Activated naive CD8-positive, alpha-beta T cell treated with anti-CD3 and anti-CD28 coated beads, Interleukin-2, amount 10 ng/mL, durations not matched to agents 7 days and 5 days (primary cell): ENCODE measurements at places on chromosomes 3 and 15.

GRCh38 chr3:131690800-131691199 is 188.0 kb upstream of the MRPL3 start:
- H3K36me3 ChIP-seq = no peaks in the 10 kb centered on the region
- H3K27me3 ChIP-seq = peaks cover 5% of the 10 kb centered on the region
- H3K4me1 ChIP-seq = no peaks in the 10 kb centered on the region
- no peak for DNase-seq
- no peak overlapping the region for H3K4me3 ChIP-seq

GRCh38 chr3:55893045-55893664 is 406.0 kb upstream of the WNT5A start:
- H3K27me3 ChIP-seq = no peaks in the 10 kb centered on the region
- H3K36me3 ChIP-seq = no peaks in the 10 kb centered on the region
- DNase-seq = no peak

GRCh38 chr15:79314186-79314585 is 3.3 kb downstream of the TMED3 start:
- no peak overlapping the region for H3K27ac ChIP-seq
- peaks cover 13% of the 10 kb centered on the region for H3K27me3 ChIP-seq
- H3K4me3 ChIP-seq = no peak overlapping the region
- H3K4me1 ChIP-seq = peaks cover 43% of the 10 kb centered on the region

GRCh38 chr3:59580996-59581395 is 531.2 kb upstream of the CFAP20DC start:
- H3K27me3 ChIP-seq = no peaks in the 10 kb centered on the region
- H3K4me1 ChIP-seq = peaks cover 2% of the 10 kb centered on the region
- DNase-seq = no peak
- no peak overlapping the region for H3K27ac ChIP-seq
- H3K36me3 ChIP-seq = no peaks in the 10 kb centered on the region
- H3K4me3 ChIP-seq = no peak overlapping the region

DNA sequence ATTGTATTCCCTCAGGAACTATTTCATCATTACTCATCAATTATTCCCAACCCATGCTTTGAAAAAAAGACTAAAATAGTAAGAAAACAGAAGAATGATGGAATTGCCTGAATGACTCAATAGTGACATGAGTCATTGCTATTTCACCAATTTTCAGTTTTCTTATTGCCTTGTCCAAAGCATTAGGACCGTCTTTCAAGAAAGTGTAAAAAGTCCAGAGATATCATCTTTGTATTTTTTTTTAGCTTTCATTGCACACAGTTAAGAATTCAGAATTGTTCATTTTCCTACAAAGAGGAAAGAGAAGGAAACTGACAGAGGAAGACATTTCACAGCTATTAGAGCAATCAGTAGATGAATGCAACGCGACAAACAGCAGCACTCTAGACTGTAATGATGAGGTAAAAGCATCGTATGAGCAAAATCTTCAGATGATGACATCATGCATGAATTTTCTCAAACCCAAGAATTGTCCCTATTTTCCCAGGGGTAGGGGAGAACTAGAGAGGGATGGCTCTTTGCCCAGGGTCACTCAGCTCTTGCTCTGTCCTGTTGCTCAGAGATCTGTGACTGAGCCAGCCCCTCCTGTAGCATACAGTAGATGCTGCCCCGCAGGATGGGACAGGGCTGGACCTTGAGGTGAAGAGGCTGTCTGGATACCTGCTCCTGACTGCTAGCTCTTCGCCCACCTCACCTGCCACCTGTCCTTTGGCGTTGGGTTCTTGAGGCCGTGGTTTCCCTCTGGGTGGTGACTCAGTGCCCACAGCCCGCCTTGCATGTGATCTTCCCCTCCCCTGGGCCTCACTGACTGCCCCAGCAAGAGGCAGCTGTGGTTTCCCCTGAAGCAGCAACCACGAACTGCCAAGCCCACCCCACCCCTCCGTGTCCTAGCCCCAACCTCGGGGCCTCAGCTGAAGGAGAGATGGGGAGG is 84.8 kb downstream of the PPCDC start:
- peak overlapping the region; percentile 77 for H3K27ac ChIP-seq
- peaks cover 43% of the 10 kb centered on the region for H3K4me1 ChIP-seq
- DNase-seq = peak; percentile 74
- peaks cover 9% of the 10 kb centered on the region for H3K27me3 ChIP-seq
- H3K4me3 ChIP-seq = peak overlapping the region; percentile 65
- H3K36me3 ChIP-seq = peaks cover 11% of the 10 kb centered on the region

DNA sequence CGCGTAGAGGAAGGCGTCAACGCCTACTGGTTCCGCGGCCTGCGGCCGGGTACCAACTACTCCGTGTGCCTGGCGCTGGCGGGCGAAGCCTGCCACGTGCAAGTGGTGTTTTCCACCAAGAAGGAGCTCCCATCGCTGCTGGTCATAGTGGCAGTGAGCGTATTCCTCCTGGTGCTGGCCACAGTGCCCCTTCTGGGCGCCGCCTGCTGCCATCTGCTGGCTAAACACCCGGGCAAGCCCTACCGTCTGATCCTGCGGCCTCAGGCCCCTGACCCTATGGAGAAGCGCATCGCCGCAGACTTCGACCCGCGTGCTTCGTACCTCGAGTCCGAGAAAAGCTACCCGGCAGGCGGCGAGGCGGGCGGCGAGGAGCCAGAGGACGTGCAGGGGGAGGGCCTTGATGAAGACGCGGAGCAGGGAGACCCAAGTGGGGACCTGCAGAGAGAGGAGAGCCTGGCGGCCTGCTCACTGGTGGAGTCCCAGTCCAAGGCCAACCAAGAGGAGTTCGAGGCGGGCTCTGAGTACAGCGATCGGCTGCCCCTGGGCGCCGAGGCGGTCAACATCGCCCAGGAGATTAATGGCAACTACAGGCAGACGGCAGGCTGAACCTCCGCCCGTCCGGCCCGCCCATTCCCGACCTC is 4.1 kb downstream of the ISLR2 start:
- peaks cover under 1% of the 10 kb centered on the region for H3K36me3 ChIP-seq
- H3K4me1 ChIP-seq = peaks cover 22% of the 10 kb centered on the region
- peak overlapping the region; percentile 21 for H3K27ac ChIP-seq
- no peak overlapping the region for H3K4me3 ChIP-seq

DNA sequence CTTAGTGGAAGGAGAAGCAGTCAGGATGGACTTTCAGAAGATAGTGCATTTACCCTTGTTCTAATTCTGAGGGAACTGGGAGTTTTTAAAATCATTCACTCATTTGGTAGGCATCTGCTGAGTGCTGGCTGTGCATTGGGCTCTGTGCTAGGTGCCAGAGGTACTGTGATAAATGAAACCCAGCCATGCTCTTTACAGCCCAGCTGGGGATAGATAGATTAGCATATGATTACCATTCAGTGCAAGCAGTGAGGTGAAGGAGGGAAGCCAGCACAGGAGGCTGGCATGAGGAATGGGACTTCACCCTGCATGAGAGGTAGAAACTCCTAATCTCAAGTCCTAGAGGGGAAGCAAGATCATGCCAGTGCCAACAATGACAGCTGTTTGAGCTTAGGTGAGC is 361.9 kb upstream of the TRIM42 start:
- DNase-seq = no peak
- no peak overlapping the region for H3K4me3 ChIP-seq
- no peaks in the 10 kb centered on the region for H3K4me1 ChIP-seq
- peaks cover 3% of the 10 kb centered on the region for H3K27me3 ChIP-seq
- H3K36me3 ChIP-seq = no peaks in the 10 kb centered on the region

GRCh38 chr15:39154776-39155175 is 426.1 kb upstream of the THBS1 start:
- peaks cover 27% of the 10 kb centered on the region for H3K27me3 ChIP-seq
- H3K36me3 ChIP-seq = no peaks in the 10 kb centered on the region
- no peaks in the 10 kb centered on the region for H3K4me1 ChIP-seq
- H3K27ac ChIP-seq = no peak overlapping the region
- H3K4me3 ChIP-seq = no peak overlapping the region

DNA sequence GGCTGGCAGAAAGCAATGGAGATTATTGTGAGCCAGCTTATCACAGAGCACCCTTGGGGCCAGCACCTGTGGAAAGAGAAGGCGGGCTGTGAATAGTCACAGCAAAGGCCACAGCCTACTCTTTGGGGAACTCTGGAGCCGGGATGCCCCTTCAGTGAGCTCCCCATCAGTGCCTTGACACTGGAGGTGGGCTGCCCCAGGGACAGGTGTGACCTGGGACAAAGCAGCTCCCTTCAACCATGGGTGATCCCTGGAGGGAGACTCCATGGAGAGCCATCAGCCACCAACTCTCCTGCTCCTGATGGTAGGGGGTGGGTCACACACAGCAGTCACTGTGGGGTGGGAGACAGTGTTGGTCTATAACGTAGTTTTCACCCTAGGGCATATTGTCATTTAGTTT is 5.8 kb downstream of the TTC21A start:
- H3K27ac ChIP-seq = no peak overlapping the region
- H3K4me1 ChIP-seq = peaks cover 14% of the 10 kb centered on the region
- no peak overlapping the region for H3K4me3 ChIP-seq
- peaks cover 58% of the 10 kb centered on the region for H3K27me3 ChIP-seq

DNA sequence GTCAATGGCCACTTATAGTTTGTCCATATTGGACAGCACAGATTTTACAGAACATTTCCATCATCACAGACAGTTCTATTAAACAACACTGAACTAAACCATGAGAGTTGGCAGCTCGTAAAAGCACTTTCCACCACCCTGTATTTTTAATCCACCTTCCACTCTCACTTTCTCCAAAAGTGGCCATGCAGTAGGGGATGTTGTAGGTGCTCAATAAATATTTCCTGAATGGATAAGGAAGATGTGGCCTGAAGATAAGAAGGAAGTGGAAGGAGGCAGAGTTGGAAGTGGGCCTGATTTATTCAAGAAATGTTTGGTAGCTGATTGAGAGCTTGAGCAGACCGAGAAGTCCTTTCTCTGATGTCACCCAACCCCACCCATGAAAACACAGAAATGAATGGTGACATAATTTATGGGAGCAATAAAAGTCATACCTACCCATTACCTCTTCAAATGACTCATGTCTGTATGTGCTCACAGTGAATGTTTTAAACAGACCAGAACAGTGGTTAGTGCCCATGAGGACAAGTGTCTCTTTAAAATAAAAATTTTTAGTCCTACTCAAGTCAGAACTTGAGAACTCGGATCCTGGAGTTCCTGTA is 39.6 kb upstream of the CTNNB1 start:
- no peaks in the 10 kb centered on the region for H3K36me3 ChIP-seq
- H3K4me1 ChIP-seq = peaks cover 13% of the 10 kb centered on the region
- no peak overlapping the region for H3K27ac ChIP-seq
- no peak overlapping the region for H3K4me3 ChIP-seq

GRCh38 chr15:38905632-38906031 is 341.0 kb upstream of the RASGRP1 start:
- DNase-seq = no peak
- no peaks in the 10 kb centered on the region for H3K36me3 ChIP-seq
- H3K4me1 ChIP-seq = no peaks in the 10 kb centered on the region
- no peak overlapping the region for H3K27ac ChIP-seq
- peaks cover 17% of the 10 kb centered on the region for H3K27me3 ChIP-seq
- no peak overlapping the region for H3K4me3 ChIP-seq

DNA sequence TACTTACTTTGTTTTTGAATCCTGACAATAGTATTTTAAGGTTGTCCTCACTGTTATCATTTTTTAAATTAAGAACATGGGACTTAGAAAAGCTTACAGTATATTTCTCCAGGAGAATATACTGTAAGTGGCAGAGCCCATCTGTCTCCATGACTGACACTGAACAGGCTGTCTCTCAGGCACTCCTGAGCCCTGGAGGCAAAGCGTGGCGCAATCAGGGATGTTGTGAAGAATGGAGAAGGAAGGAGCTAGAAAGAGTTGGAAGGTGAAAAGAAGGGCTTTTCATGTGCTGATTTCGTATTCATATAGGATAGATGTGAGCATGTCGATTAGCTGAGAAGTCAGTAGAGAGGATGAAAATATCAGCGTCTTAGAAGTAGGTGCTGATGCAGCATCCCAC is 41.5 kb downstream of the FGF12 start:
- H3K27ac ChIP-seq = no peak overlapping the region
- H3K36me3 ChIP-seq = no peaks in the 10 kb centered on the region
- peaks cover 1% of the 10 kb centered on the region for H3K27me3 ChIP-seq
- H3K4me3 ChIP-seq = no peak overlapping the region

- H3K27me3 ChIP-seq = peaks cover 26% of the 10 kb centered on the region
- no peak for DNase-seq
- H3K4me3 ChIP-seq = no peak overlapping the region
- no peaks in the 10 kb centered on the region for H3K36me3 ChIP-seq
- H3K27ac ChIP-seq = no peak overlapping the region
These were observed 24.0 kb upstream of the CHCHD6 start for GRCh38 chr3:126679831-126680666.

DNA sequence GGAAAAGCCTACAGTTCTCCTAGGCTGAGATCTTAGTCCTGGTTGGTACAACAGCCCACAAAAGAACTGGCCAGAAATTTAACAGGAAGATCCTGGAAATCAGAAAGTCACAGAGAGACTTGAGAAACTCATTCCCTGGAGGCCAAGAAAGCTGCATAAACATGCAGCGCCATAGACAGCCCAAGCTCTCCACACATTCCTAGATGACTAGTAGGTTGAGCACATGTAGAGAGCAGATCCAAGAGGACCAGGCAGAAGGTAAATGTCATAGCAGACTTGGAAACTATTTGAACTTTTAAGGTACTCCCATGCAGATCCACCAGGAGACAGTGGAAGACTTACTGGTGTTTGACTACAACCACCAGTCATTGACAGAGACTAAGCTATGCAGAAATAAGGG is 18.4 kb downstream of the KBTBD12 start:
- no peak for DNase-seq
- H3K27me3 ChIP-seq = peaks cover 48% of the 10 kb centered on the region
- no peaks in the 10 kb centered on the region for H3K4me1 ChIP-seq
- H3K4me3 ChIP-seq = no peak overlapping the region
- no peak overlapping the region for H3K27ac ChIP-seq

DNA sequence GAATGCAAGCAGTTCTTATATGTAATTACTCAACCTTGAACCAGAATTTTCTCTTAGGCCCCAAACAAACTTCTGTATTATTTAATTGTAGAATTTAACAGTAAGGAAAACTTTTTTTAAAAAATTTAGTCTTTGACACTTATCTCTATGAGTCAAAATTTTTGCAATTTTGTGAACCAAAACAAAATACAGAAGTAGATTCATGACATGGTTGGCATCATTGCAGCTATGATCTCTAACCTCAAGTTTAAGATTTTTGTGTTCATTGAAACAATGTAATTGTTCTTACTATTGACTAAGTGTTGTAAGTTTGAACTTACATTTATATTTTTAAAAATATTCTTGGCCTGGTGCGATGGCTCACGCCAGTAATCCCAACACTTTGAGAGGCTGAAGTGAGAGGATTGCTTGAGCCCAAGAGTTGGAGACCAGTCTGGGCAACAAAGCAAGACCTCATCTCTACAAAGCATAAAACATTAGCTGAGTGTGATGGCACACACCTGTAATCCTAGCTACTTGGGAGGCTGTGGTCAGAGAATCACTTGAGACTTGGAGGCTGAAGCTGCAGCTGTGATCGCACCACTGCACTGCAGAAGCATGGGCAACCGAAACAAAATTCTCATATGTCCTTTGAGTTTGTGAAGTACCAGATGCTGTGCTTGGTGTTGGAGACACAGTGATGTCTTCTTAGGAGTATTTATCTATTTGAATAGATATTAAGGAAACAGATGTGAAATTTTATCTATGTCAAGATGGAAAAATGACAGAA is 39.7 kb downstream of the STT3B start:
- H3K27me3 ChIP-seq = no peaks in the 10 kb centered on the region
- no peak overlapping the region for H3K4me3 ChIP-seq
- DNase-seq = no peak
- H3K27ac ChIP-seq = no peak overlapping the region
- H3K36me3 ChIP-seq = peaks cover 15% of the 10 kb centered on the region
- peaks cover 30% of the 10 kb centered on the region for H3K4me1 ChIP-seq

GRCh38 chr15:67082007-67082536 is 16.7 kb downstream of the SMAD3 start:
- no peak for DNase-seq
- H3K36me3 ChIP-seq = peaks cover 10% of the 10 kb centered on the region
- H3K4me3 ChIP-seq = no peak overlapping the region
- H3K27me3 ChIP-seq = peaks cover 2% of the 10 kb centered on the region
- H3K4me1 ChIP-seq = peaks cover 70% of the 10 kb centered on the region
- H3K27ac ChIP-seq = no peak overlapping the region
